Stimulated activated CD8-positive, alpha-beta memory T cell treated with anti-CD3 and anti-CD28 coated beads, Interleukin-7, amount 100 ng/mL, for 1 hour (primary cell): ENCODE measurements at places on chromosomes 1 and 21.

DNA sequence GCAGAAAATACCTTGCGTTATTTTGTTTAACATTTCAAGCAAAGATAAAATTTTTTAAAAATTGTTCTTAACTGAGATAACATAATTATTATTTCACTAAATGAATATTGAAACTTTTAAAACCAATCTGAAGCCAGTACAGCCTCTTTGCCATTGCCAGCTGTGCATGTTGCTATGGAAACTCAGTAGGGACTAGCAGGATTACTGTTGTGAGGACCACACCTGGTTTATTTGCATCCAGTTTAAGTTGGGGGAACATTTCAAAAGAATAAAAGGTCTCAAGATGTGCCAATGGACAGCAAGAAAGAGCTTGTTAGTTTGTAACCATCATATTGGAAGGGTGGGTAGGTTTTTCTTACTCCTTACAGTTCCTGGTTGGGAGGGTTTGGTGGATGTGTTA is 80.7 kb downstream of the POU2F1 start:
- no peak for DNase-seq

- DNase-seq: no peak
Measured at GRCh38 chr1:75133750-75134646, at the start of gene LHX8. Gene LHX8 (plus strand): TSS chr1:75134388. CDS start chr1:75136615, 2,227 bp downstream.

- DNase-seq: no peak
Measured at GRCh38 chr1:31812158-31812829, 3.5 kb downstream of the SPOCD1 start.

DNA sequence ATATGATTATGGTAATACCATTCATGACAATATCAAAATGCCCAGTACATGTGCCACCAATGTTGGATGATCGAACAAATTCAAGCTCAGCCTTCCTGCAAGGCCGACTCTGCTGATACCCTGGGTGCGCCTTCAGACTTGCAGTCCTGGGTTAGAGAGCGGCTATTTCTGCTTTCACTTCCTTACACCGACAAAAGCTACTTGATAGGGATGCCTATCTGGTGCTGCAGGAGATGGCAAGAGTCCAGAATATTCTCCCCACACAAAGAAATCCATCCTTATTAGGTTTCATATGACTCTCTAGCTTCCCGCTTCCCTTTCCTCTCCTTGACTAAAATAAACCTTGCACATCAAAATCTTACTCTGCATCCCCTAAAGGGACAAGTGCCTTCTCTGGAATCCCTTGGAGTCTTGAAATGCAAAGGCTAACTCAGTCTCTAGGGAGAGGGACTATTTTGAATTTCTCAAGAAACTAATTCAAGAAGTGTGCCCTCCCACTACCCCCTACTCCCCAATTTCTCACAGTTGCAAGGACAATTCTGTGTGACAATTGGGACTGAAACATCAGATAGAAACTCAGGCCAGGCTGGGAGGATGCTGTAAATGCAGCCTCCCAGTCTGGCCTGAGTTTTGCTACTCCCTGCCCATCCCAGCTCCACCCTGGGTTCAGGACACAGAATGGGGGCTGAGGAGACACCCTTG is 103.1 kb upstream of the USP24 start:
- no peak for DNase-seq

DNA sequence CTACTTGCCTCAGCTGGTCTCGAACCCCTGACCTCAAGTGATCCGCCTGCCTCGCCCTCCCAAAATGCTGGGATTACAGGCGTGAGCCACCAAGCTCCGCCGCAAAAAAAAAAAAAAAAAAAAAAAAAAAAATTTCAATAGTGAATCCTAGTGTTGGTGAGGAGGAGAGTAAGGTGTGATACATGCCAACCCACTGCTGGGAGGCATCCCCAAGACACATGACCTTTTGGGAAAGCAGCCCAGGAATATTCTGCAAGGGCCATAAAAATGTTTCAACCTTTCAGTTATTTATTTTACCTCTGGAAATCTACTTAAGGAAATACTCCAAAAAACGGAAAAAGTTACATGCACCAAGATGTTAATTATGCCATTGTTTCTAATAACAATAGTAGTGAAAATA is 69.0 kb downstream of the ITPKB start:
- no peak for DNase-seq

DNA sequence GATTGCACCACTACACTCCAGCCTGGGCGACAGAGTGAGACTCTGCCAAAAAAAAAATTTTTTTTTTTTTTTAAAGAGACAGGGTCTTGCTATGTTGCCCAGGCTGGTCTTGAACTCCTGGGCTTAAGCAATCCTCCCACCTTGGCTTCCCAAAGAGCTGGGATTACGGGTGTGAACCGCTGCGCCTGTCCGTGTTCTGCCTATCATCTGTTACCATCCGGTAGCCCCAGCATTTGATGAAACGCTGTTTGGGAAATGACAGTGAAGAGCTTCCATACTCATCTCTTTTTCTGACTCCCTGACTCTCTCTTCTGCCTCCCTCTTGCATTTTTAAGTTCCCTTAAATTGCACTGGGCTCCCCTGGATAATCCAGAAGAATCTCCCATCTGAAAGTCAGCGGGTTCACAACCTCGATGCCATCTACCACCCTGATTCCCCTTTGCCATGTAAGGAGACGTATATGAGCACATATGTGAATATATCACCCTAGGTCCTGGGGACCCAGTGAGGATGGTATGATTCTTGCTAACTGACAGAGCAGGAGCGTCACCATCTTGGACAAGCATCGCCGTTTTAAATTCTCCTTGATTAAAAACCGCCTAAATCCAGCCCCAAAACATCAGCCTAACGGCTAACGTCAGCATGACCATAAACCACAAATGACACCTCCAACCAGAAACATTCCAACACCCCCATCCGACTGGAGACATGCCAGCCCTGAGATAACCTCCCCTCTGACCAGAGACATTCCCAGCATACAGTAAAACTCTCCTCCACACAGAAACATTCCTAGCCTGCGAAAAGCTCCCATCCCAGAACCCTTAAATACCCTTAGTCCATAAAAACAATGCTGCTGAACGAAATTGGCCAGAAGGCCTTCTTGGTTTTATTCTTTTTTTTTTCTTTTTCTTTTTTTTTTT is 12.4 kb downstream of the TNFRSF8 start:
- DNase-seq: no peak

DNA sequence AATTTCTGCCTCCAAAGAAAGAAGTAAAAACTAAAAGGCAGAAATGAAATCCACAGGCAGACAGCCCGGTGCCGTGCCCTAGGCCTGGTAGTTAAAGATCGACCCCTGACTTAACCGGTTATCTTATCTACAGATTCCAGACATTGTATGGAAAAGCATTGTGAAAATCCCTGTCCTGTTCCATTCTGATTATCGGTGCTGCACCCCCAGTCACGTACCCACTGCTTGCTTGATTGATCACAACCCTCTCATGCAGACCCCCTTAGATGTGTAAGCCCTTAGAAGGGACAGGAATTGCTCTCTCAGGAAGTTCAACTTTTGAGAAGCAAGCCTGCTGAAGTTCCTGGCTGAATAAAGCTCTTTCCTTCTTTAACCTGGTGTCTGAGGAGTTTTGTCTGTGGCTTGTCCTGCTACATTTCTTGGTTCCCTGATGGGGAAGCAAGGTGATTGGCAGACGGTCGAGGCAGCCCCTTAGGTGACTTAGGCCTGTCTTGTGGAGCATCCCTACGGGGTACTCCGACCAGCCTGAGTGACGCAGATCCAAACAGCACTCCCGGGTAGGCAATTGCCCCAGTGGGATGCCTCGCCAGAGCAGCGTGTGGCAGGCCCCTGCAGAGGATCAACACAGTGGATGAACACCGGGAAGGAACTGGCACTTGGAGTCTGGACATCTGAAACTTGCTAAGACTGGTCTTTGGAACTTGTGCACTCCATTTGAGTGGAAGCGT is 111.2 kb upstream of the PPM1J start:
- DNase-seq: no peak

- DNase-seq: no peak
Measured at GRCh38 chr1:159849626-159850366, 12.7 kb downstream of the VSIG8 start.

GRCh38 chr1:207145401-207146058 is 41.5 kb downstream of the C4BPA start:
- no peak for DNase-seq
